NCI-H748 treated with DMSO at 0.1 percent for 48 hours (cell line): ENCODE measurements at places on chromosomes 13 and 19.

- DNase-seq: no peak
These were observed 3.1 kb upstream of the JUNB start for GRCh38 chr19:12788042-12788681.

- DNase-seq: no peak
These were observed 42.2 kb downstream of the DHRS12 start for GRCh38 chr13:51761643-51762350.

DNA sequence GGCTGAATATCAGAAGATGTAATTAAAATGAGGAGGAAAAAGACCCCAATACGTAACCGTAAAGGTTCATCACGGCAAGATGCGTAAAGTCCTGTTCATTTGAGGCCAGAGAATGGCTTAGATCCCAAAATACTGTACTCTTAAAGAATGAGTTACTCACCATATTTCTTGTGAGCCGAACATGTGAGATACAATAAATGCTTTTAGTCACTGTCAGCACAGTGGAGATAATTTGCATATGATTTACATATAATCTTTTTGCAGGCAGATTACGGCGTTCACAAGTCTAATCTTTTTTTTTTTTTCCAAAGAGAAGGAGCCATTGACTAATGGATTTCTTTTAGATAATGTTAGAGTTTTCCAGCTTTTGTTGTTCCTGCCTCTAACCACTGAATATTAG is 28.4 kb downstream of the AMER2 start:
- DNase-seq: no peak

GRCh38 chr13:96075953-96076543 is 13.9 kb upstream of the HS6ST3 start:
- DNase-seq: no peak

DNA sequence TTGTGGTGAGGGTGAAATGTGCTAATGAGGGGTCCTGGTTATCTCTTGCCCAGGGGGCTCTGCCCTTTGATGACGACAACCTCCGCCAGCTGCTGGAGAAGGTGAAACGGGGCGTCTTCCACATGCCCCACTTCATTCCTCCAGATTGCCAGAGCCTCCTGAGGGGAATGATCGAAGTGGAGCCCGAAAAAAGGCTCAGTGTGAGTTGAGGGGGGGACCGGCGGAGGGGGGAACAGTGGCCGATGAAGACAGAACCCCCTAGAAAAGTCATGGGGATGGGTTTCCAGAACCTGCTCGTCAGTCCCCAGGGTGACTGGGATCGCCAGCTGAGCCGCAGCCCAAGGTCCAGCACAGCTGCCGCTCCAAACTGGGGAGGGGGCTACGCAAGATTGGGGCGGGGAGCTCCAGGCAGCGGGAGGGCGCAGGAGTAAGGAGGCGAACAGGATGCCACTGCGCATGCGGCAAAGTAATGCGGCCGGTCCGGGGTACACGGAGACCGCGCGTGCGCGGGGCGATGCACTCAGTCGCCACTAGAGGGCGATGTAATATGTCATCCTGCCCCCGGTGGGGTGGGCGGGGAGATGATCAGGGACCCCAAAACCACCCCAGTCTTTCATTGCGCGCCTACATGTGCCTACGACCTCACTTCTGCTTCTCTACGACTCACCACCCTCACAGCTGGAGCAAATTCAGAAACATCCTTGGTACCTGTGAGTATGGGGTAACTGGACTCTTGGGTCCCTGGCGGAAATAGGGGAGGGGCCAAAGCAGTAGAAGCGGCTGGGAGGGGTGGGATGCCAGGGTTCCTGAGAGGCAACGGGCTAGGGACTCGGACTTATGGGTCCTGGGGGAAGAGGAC is 17.9 kb downstream of the BRSK1 start:
- peak; percentile 69 for DNase-seq

DNA sequence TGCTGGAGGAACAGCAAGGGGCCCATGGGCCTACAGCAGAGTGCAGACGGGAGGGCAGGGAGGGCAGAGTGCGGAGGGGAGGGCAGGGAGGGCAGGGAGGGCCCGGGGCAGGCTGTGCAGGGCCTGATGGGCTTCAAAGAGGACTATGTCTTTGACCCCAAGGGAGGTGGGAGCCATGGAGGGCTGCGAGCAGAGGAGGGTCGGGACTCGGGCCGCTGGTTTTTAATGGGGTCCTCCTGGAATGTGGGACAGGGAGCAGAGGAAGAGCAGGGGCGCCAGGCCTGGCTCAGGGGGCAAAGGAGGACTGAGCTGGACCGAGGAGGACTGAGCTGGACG is 3.6 kb downstream of the PIP5K1C start:
- DNase-seq: no peak

DNA sequence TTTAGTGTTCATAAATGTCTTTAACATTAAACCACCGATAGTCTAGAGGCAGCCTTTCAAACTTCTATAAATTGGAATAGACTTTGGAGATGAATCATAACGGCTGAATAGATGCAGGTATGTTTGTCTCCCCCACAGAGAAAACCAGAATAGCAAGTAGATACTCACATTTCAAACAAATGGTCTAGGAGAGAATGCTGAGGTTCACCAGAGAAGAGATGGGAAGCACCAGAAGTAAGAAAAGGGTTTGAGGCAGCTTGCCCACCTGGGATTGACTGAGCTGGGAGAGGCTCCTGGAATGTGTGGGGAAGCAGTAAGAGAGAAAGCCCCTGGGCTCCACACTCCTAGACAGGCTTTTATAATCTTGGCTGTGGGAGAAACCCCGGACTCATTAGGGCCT is 6.4 kb downstream of the IGFL3 start:
- DNase-seq: no peak
